ENCODE measurements at places on chromosomes 13 and 19.

DNA sequence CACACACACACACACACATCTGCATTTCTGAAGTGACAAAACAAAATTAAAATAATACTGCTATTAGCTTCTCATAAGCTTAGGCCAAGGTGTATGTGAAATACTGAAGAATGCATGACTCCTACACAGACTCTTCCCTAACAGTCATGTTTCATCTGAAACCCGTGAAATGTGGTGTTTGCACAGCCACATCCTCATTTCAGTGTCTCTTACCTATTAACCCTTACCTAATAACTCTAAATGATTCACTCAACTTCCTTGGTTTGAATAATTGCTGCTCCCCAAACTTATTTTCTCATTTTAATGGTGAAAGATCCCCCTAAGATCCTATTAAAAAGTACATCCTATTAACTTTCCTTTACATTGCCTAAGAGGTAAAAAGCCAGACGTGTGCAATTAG lies 117.6 kb downstream of the MIPEP start:
- no peak for DNase-seq

- DNase-seq, result peak; percentile 49
Observed at GRCh38 chr19:13133241-13133870, 15.3 kb downstream of the NACC1 start.

DNA sequence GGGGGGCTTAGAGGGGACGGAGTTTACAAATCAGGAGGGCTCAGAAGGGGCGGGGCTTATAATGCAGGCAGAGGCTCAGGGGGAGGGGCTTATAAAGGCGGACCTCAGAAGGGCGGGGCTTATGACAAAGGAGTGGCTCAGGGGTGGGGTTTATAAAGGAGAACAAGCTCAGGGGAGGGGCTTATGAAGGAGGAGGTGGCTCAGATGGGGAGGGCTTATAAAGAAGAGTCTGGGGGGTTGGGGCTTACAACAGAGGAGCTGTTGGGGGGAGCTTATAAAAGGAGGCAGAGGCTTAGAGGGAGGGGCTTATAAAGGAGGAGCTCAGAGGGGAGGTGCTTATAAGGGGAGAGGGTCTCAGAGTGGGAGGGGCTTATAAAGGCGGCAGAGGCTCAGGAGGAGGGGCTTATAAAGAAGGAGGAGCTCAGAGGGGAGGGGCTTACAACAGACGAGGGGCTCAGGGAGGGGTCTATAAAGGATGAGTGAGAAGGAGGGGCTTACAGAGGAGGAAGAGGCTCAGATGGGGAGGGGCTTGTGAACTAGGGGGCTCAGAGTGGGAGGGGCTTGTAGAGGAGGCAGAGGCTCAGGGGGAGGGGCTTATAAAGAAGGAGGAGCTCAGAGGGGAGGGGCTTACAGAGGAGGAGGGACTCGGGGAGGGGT lies 1.0 kb downstream of the SMIM24 start:
- DNase-seq, result peak; percentile 72

DNA sequence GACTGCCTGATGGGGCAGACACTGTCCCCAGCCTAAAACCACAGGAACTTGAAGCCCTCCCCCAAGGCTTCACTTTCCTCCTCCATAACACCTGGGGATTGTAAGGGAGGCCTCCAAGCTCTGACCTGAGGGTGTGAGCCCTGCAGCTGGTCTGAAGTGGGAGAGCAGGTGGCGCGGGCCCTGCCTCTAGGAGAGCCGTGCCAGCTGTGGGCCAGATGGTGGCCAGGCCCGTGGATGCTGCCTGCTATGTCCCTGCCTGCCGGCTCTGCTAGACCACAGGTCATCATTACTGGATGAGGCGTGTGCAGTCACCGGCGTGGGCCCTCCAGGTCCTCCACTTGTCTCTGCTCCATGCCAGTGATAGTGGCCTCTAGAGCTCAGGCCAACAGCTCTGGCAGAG lies 3.5 kb upstream of the KLHL26 start:
- DNase-seq, result peak; percentile 48

- DNase-seq, result no peak
Observed at GRCh38 chr19:3516675-3517207, 10.6 kb downstream of the FZR1 start.

DNA sequence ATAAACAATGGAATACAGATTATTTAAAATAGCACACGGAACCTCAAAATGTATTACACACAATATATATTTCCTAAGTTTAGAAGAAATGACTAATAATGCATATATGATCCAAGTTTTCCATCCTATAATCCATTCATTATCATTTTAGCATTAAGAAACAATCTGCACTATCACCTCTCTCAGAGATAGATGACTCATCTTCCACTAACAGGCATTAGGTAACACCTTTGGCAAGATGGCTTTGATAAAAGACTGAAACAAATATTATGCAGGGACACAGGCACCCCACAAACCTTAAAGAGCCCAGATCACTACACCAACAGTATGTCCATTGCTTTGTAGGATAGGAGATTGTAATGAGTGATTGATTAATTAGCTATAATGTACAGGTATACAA lies 4.1 kb downstream of the ENOX1 start:
- no peak for DNase-seq

GRCh38 chr13:77338961-77339401 lies 12.1 kb upstream of the MYCBP2 start:
- no peak for DNase-seq

GRCh38 chr13:61654481-61654880 lies 238.8 kb upstream of the PCDH20 start:
- DNase-seq, result no peak

DNA sequence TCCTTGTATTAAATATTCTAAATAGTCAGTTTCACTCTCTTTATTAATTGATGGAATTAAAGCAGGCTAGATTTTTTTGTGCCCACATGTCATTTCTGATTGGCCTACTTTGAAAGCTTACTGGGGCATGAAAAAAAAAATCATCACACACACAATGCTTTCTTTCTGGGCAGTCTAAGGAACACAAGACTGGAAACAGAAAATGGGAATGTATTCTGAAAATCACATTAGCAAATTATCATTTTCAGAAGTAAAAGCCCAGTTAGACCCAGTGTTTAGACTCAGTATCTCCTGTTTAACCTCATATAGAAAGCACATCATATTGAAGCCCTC lies 339.4 kb downstream of the SPRY2 start:
- no peak for DNase-seq

DNA sequence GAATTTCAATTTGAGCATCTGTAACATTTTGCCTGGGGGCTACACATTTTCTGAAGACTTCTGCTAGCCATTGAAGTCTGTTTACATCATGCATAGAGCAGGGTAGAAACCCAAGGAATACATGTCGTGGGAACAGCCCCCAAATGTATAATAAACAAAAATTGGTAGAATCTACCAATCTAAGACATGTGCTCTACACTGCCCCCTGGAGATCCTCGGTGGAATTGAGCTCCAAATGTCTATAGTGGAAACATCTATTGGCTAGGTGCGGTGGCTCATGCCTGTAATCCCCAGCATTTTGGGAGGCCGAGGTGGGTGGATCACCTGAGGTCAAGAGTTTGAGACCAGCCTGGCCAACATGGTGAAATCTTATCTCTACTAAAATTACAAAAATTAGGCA lies 57.3 kb downstream of the MBD3L2B start:
- peak; percentile 3 for DNase-seq

GRCh38 chr13:44425041-44425814 lies 51.6 kb downstream of the SERP2 start:
- peak; percentile 31 for DNase-seq

GRCh38 chr13:51881296-51881695 lies 19.5 kb downstream of the CCDC70 start:
- DNase-seq, result peak; percentile 18

DNA sequence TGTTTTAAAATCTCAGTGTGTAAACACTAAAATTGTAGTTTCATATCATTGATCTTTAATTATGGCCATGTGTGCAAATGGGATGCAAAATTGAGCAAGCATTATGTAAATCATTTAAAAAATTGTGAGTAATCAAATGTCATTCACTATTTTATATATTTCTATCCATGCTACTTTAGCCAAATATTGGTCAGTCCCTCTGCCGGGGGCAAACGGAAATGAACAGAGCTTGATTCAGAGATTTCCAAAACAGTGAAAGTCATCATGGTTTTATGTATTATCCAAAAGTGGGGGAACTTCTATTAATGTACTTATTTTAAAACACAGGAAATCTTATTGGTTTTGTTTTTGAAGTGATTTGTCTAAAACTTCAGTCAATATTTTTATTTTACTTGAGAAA lies 219.1 kb downstream of the IRS2 start:
- no peak for DNase-seq

DNA sequence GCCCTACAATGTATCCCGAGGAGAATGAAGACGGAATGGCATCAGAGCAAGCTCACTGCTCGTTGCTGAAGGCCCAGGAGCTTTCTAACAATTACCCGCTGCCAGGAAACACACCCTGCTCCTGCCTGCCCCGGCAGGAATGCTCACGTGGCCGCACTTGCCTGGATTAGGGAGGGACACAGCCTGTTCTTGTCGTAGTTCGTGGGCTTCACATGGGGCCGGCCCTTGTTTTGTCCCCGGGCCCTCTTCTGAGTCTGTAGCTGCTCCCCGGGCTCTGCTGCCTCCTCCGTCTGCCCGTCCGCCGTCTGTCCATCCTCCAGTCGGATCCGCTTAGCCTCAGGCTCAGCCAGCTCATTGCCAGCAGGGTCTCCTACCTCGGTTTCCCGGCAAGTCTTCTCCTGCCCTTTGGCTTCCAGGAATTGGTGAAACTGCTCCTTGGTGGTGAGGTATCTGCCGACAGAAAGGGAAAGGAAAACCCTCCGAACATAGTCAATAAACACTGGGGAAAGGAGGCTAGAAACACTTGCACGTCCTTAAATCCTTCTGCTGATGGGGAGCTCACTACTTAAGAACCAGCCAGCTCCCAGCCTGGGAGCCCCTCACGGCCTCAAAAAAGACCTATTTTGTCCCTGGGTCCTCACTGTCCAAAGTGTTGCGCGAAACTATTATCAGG lies 941 bp downstream of the DUS3L start:
- DNase-seq, result no peak

GRCh38 chr13:41563341-41563983 lies 106.1 kb downstream of the RGCC start:
- no peak for DNase-seq

DNA sequence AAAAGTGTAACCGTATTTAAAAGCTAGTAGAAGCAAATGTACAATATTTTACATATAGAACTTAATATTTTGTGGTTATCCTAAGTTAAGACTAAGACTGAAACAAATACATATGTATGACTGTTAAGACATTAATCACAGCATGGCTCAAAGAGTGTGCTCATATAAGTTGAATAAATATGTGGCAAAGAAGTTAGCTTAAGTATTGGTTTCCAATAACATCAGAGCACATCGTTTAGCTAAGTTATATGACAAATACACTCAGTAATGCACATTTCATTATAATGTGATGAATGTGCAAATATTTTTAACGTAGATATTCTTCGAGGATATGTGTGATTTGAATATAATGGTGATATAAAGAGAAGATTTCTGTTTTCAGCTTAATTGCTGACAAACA lies 253.8 kb downstream of the SLITRK5 start:
- DNase-seq, result no peak

DNA sequence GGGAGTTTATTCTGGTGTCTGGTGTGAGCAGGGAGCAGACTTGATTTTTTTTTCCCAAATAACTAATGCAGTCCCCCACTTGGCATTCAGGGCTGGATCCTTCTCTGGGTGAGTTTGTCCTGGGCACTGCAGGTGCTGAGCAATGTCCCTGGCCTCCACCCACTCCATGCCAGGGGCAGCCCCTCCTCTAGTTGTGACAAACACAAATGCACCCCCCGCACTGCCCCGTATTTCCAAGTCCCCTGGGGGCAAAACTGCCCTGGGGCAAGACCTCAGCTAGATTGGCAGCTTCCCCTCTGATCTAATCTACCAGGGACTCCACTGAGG lies 6.4 kb downstream of the MOB3A start:
- DNase-seq, result no peak

GRCh38 chr19:55832676-55833075 lies 877 bp upstream of the NLRP11 start:
- no peak for DNase-seq

- DNase-seq, result peak; percentile 84
Observed at GRCh38 chr19:37817180-37817981, 38.0 kb upstream of the ZNF573 start.

- DNase-seq, result peak; percentile 37
Observed at GRCh38 chr19:49469828-49470614, 4.0 kb upstream of the FLT3LG start.

DNA sequence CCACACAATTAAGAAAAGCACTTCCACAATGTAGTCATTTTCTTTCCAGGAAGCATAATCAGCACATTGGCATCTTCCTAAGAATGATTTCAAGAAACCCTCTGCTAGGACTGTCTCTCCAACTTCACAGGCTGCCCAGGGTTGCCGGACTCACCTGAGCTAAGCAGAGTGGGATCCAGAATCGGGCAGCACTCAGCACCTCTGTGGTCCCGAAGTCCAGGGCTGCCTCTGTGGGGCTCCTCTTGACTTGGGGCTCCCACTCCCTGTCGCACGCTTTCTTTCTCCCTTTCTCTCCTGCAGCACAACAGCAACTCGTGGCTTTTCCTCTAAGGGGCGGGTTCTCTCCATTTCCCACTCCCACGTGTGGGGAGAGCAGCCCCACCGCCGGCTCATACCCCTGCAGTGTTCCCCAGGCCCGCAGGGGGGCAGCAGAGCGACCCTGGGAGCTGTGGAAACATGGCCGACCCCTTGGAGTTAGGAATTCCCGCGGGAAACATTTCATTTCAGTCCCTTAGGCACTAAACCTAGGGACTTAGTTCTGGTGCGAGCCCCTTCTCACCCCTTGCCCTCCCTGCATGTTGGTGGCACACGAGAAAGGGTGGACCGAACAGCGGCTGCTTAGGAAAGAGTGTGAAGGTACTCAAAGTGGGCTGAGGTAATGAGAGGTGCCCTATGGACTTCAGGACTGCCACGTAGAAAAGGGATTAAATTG lies at the start of gene TMEM272:
Gene TMEM272, minus strand, starts transcription at position 316 of the 712 bp plus-strand sequence. CDS start 6,647 bp downstream, outside the sequence.
- peak; percentile 96 for DNase-seq

DNA sequence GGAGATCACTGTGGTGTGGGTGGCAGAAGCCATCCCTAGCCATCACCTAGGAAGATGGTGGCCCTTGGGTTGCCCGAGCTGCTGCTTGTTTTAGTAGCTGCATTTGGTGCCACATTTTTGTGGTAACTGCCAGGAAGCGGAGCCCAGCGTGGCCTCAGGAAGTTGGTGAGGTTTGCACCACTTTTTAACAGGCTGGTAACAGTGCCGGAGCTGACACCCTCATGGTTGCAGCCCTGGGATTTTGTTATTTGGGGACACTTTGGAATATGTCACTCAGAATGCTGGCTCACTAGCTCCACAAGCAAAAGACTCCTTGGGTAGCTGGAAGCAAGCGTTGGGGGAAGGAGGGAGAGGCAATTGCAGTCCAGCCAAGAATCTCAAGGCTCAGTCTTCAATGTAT lies 22.1 kb downstream of the ACTN4 start:
- no peak for DNase-seq

GRCh38 chr13:59471106-59471505 lies 692.6 kb downstream of the DIAPH3 start:
- DNase-seq, result no peak

DNA sequence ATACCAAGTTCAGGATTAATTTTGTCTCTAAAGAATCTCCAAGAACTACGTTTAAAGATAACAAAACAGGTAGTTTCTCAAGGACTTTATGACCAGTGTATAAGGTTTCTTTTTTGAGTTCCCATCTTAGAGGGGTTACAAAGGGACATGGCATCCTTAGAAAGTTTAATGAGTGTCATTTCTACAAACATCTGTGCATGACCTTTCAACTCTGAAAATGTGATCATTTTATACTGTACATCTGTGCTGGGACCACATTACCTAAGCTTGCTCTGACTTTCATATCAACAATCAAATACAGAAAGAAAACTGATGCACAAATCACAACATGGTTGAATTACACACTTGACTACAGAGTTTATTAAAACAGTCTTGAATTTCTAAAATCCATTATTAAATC lies 37.1 kb downstream of the KLF12 start:
- DNase-seq, result no peak

All from NCI-H82 (cell line).